Stimulated activated naive CD8-positive, alpha-beta T cell treated with anti-CD3 and anti-CD28 coated beads, Interleukin-15, amount 100 ng/mL, for 72 hours (primary cell): ENCODE measurements at places on chromosomes 1 and 21.

- DNase-seq = no peak
Observed at GRCh38 chr21:32325706-32326105, 27.1 kb downstream of the MRAP start.

GRCh38 chr1:230264342-230264741 lies 161.8 kb downstream of the PGBD5 start:
- DNase-seq = no peak

GRCh38 chr1:113811156-113811887 lies 954 bp downstream of the RSBN1 start:
- DNase-seq = no peak

DNA sequence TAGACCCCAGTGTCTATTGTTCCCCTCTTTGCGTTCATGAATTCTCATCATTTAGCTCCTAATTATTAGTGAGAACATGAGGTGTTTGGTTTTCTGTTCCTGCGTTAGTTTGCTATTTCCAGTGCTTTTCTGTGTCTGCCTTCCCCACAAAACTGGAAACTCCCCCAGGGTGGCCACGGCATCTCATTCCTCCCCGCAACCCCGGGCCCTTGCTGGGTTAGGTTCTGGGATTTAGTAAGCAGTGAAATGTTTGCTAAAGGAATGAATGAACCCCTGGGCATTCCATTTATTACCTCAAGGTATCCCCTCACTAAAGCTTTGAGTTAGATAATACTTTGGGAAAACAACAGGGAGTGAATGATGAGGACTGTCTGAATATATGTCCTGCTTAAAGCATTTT lies 142.9 kb downstream of the GLUL start:
- DNase-seq = peak; percentile 64

GRCh38 chr1:176837708-176838107 lies 326.8 kb downstream of the ASTN1 start:
- DNase-seq = no peak

GRCh38 chr21:41091616-41092015 lies 76.3 kb upstream of the BACE2 start:
- no peak for DNase-seq

DNA sequence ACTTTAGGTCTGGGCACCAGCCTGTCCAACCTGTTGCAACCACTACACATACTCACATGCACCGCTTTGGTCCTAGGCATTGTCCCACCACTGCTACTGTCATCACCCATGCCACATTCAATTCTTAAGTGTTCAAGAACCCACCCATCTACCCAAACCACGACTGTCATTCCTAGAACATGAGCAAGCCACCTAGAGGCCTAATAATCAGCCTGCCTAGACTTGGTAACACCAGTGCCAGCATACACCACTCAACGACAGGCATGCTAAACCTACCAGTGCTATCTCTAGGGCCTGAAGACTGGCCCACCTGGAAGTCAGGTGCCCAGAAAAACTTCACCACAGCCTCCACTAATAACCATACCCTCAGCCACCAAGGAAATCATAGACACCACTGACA lies 532.8 kb upstream of the DEPDC1 start:
- no peak for DNase-seq

DNA sequence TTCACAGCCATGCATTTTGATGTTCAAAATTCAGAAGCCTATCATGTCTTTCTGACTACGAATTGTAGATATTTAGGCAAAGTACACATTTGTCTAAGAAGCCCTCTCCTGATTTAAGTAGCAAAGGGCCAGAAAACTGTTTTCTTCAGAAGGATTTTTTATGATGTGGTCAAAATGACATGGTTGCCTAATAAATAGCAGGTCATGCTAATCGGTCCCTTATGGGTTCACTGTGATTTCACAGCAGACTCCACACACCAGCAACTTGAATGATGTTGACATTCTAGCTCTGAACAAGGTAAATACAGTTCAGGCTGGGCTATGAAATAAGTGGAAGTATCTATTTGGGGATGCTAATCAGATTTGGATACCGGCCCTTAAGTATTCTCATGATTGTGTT lies 178.7 kb upstream of the DPYD start:
- no peak for DNase-seq
